ENCODE measurements at places on chromosomes 6 and 20.

GRCh38 chr6:66553441-66553840 is 846.4 kb upstream of the EYS start:
- DNase-seq: no peak

DNA sequence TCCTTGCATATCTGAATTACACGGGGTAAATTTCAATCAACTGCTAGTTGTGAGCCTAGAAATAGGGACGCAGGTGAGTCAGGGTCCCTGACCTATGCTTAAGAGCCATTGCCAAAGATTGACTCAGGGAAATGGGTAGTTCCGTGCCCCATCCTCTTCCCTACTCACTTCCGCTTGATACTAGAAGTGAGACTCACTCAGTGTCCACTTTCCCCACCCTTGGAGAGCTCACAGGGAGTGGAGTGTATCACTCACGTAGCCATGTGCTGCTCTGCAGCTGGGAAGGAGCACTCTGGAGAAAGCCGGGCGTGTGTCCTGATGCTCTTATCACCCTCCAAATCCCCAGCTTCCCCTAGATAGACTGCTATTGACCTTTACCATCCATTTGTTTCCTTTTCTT is 543 bp upstream of the MUC22 start:
- DNase-seq: no peak

DNA sequence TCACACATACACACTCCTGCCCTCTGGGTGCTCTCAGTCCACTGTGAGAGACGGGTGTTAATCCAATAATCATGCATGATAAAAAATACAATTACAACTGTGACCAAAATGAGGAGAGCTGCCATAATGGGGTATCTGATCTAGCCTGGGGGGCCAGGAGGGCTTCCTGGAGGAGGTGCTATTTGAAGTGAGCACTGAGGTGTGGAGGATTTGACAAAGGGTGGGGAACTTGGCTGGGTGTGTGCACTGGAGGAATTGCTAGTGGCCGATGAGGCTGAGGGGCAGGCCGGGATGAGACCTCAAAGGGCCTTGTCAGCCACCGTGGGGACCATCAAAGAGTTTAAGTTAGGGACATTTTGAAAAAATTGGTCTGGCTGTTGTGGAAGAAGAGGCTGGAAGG is 34.8 kb downstream of the VSTM2L start:
- no peak for DNase-seq

DNA sequence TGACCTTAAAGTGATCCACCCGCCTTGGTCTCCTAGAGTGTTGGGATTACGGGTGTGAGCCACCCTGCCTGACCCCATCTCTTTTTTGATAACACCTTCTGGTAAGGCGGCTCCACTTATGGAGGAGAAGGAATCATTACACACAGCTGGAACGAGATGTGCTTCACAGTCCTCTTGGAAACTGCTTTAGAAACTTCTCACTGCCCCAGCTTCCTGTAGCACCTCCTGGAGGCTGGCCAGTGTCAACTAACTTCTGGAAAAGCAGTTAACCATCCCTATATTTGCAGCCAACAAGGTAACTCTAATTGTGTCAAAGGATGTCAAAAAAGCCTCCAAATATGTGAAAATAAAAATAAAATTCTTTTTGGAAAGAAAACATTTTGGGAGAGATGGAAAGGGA is 48.8 kb upstream of the BCLAF1 start:
- DNase-seq: peak; percentile 24

DNA sequence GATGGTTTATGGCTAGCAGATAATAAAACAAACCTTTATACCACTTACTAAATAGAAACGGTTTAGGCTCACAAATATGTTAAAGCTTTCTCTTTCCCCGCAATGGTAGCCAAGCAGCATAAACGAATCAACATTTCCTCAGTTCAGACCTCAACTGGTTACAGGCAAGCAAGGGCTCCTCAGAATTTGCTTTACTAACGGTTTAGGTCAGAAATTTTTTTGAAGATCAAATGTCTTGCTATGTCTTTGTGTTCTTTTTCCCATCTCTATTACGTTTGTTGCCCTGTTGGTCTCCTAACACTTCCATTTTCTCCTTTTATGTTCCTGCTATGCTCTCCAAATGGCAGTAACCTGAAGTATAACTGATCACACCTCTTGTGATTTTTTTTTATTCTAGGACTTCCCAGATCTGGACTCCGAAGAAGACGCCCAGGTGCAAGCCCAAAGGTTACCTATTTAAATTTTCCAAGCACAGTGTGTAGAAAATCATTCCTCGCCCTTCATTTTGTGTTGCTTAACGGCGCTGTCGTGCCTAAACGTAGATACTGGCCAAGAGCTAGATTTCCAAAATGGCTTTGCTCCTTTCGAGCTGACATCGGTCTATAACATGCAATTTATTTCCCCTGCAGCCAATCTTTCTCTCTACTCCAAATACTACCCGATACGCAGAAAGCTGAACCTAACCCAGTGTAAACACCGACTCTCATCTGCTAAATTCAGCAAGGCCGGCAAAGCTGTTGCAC is 717 bp upstream of the ASF1A start:
- DNase-seq: peak; percentile 95

DNA sequence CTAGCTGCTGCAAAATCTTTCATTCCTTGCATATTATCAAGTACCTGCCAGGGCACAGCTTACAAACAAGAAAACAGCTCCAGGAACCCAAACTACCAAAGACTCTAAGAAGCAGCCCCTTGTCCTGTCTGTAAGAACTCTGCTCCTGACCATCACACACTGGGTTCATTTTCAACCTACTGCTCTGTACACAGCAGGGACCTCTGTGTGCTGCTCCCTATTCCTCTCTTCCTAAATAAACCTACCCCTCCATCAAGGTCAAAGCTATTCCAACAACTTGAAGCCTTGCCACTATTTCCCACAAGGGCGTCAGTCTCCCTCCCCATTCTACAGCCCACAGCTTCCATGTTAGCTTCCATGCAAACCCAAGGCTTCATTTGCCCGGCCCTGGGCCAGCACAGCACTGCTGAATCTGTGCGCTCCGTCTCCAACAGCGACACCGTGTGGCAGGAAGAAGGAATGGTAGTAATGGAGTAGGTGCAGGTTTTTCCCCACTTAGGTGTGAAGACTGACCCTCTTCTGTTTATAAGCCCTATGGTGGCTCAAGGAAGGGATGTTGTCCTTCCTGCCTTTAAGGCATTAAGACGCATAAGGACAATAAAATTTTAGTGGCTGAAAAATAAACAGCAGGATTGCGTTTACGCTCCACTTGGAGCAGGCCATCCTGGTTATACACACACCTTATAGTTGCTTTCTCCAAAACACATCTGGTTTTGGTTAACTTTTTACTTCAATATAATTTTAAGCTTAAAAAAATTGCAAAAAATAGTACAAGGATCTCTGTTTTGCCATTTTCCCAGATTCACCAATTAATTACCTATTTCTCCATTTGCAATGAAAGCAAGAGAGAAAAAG is 115.2 kb upstream of the NXT1 start:
- peak; percentile 75 for DNase-seq

Data from OCI-M1 (cell line).